Coronary artery (tissue), 2 donors: ENCODE measurements at places on chromosomes 5 and 9.

GRCh38 chr5:127019928-127020327 lies 10.4 kb downstream of the MARCHF3 start:
- DNase-seq: no peak

DNA sequence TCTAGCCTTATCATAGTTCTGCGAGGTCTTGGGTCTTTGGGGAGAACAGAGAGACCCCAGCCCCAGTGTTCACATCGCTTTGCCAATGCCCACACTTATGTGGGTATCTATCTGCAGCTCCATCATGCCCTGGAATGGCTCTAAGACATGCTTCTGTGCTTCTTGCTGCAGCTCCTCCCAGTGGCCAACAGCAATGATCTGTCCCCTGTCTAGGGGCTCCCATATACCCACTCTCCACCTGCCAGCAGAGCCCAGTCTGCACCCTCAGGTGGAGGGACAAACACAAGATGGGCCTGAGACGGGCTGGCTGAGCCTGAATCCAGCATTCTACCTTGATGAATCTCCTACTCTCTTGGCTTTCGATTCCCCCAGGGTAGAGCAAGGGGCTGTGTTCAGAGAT lies 14.6 kb upstream of the DAP start:
- no peak for DNase-seq

DNA sequence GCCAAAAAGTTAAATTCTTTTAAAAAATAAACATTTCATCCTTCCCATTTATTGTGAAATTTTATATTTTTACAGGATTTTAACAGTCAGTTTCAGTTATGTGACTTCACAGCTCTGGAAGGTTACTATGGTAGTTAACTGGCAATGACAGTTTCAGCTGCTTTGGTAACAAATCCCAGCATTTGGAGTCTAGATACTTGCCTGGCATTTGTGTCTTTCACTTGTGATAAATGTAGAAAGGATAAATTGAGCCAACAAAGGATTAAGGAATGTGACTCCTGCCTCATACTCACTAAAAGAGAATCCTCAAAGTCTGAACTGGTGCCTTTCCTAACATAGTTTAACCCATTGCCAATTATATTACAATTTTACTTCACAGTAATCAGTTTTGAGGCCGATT lies 315.5 kb downstream of the FER start:
- DNase-seq: no peak

GRCh38 chr9:79357194-79357593 lies 214.6 kb upstream of the TLE4 start:
- no peak for DNase-seq

DNA sequence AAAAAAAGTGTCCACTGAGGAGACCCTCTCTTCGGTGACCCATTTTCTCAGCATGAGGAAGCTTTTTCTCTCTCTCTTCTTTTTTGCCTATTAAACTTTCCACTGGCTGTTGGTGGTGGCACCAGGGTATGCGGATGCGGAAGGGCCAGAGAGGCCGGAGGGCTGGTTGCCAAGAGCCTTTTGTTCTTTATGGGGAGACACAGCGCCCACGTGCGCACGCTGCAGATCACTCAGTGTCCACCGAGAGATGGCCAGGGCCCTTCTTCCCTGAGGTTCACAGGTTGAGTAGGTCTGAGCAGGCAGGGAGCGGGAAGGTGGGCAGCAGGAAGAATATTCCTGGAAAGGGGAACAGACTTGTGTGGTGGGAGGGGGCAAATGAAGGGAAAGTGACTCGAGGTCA lies 69.1 kb downstream of the STK10 start:
- DNase-seq: no peak

DNA sequence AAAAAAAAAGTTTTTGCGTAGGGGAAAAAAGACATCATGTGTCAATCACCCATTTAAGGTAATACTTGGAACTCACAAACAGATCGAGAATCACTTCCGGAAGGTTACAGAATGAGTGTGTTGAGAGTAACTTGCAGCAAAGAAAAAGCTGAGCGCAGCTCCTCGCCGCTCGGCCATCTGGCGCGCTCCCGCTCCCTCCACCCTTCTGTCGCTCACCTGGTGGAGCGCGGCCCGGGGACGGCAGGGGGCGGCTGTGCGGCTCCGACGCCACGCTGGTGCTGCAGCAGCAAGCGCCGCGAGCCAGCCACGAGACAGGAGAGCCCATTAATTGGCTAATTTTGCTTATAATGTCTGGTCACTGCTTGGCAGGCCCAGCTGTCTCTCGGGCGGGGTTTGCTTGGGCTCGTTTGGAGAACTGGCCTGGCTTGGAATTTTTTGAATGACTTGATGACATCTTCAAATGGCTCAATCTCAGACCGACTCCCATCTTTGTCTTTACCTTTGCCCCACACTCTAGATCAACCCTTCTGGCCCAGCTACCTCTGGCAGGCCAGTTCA lies 601.8 kb downstream of the CCDC171 start:
- no peak for DNase-seq

- DNase-seq: no peak
These were observed 386.0 kb upstream of the KLF4 start for GRCh38 chr9:107875571-107875980.

DNA sequence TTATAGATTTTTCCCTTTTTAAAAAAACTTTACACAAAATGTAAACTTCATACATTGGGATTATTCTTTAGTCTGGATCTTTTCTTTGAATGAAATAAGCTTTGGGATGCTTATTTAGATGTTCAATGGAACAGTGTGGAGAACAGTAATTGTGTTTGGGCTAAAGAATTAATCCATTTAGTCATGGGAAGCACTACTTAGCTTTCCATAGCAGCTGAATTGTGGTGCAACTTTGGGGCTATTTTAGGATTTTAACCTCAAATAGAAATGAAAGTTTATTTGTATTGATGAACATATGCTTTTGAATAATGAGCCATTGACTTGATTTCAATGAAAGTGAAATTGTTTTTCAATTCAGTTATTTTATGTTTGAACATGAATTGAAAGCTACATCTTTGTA lies 72.4 kb downstream of the ZCCHC7 start:
- no peak for DNase-seq

DNA sequence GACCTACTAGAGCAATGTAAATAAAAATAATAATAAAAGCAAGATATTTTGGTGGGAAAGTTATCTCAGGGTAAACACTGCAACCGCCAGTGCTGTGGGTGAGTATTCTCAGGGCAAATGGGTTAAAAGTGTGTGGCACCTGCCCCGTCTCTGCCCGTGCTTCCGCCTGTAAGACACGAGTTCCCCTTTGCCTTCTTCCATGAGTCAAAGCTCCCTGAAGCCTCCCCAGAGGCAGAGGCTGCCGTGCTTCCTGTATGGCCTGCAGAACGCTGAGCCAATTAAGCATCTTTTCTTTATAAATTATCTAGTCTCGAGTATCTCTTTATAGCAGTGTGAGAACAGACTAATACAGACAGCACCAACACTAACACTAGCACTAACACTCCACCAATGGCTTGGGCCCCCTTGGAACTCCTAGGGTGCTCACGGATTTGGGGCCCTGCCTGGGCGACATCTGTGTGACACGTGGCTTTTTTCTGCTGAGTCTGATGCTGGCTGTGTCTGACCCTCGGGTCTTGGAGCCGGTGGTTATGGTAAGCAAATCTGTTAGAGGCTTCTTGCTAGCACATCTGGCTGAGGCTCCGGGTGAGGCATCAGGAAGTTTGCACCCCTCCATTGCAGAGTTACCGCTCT lies 10.6 kb downstream of the PLEKHG4B start:
- DNase-seq: no peak

DNA sequence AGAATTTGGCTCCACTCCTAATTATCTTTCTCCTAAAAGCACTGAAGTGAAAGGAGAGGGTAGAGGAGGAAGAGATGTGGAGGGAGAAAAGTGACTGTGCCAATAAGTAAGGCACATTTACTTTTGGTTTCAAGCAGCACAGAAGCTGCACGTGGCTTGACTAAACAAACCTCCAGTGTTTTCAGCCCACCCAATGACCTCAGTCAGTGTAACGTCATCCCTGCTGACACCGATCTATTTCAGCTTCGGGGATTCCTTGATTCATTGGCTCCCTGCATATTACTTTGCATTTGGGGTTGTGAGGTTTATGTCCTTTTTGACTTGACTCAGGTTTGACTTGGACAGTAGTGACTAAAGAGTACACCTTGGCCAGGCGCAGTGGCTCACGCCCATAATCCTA lies 35.6 kb upstream of the NIM1K start:
- no peak for DNase-seq

DNA sequence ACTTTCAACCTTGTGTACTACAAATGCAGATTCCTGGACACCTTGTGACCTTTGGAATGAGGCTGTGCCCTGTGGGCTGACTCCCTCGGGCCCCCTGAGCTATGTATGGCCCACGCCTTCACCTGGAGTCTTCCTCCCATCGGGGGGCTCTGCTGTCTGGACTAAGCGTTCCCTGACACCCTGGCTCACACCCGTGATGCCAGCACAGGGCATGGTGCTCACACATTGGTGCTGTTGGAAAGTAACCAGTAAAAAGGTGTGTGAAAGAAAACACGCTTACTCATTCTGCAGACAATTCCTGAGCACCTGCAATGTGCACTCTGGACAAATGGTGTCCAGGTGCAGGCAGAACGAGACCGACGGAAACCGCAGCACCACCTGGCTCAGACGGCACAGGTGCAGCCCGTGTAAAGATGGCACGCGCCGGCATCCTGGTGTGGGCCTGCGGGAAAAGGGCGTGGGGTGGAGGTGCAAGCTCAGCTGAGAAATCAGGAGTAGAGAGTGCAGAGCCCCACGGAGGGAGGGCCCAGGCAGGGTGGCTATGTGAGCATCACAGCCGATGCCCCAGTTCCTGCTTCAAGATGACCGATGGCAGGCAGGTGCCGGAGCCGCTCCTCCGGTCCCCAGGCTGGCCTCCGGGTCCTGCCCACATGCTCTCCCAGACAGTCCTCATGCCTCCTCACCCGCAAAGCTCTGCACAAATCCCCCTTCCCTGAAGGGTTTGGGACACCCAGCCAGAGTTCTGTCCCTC lies 11.0 kb downstream of the LPCAT1 start:
- DNase-seq: peak; percentile 47

- DNase-seq: no peak
These were observed 22.2 kb downstream of the GPX3 start for GRCh38 chr5:151042453-151043093.

DNA sequence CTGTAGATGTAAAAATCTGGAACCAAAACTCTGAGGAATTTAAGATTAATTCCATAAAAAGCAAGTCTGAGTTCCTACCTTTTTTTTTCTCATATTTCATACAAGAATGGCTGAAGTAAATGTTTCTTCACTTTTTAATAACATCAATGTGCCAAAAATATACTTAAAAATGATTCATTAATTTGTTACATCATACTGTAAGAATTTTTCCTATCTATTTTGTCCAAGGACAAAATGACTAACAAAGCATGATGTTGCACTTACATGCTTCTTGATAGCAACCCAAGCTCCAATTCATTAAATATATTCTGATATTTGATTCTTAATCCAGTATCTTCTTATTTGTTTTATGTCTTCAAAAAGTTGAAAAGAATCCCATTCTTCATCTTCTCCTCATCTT lies 988.3 kb downstream of the TLE1 start:
- DNase-seq: no peak

DNA sequence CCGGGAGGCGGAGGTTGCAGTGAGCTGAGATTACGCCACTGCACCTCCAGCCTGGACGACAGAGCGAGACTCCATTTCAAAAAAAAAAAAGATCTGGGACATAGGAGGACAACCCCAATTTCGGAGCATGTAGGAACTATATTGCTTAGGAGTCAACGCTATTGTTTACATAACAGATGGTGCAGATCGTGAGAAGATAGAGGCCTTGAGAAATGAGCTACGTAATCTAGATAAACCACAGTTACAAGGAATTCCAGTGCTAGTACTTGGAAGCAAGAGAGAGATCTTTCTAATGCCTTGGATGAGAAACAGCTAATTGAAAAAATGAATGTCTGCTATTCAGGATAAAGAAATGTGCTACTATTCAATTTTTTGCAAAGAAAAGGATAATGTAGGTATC lies 20.3 kb downstream of the TBC1D2 start:
- DNase-seq: no peak

- DNase-seq: no peak
These were observed 93.2 kb downstream of the ZNF354C start for GRCh38 chr5:179153341-179153901.

DNA sequence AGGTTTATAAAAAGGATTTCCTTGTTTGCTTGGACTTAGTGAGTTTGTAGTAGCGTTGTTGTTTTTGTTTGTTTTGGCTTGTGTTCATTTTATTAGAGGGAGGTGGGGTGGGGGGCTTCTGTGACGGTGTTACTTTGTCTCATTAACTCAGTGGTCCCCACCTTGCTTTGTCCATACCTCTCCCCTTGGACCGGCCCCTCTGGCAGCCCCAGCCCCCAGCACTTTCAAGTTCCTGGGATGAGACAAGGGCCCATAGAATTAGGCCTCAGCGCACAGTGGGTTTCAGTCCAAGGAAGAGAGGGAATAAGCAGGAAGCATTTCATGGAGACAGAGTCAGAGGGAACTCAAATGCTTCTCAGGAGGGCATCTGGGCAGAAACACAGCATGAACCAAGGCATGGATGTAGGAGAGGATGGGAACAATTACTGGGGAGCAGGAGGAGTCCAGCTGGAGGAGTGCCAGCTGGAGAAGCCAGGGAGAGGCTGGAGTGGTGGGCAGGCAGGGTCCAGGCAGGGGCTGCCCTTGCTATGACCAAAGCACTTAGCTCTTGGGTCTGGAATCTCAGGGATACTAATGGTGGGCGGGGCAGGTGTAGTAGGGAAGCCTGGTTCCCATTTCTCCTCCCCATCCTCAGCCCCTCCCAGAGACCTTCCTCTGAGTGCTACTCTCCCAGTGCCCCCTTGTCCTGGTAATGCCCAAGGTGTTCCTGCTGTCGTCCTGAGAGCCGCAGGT lies 23.5 kb upstream of the ENHO start:
- no peak for DNase-seq

DNA sequence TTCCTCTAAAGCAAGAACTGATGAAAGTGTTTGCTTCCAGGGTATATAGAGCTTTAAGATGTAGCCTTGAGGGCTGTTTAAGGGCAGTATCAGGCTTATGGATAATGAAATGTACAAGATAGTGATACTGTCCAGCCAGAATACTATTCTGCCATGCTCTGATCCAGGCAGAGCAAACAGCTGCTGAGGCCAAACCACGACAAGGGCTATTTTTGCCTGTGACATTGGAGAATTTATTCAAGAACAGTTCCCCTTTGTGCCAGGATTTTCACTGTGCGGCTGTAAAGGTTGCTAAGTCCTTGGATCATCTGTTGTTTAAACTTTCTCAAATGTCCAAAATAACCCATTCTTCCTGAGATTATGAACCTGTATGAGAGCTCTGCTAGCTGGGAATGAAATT lies 70.4 kb downstream of the OTP start:
- no peak for DNase-seq

- DNase-seq: peak; percentile 71
These were observed 30.2 kb downstream of the RASGEF1C start for GRCh38 chr5:180178531-180179441.

GRCh38 chr5:80082281-80082680 lies 47.1 kb downstream of the THBS4 start:
- peak; percentile 40 for DNase-seq

DNA sequence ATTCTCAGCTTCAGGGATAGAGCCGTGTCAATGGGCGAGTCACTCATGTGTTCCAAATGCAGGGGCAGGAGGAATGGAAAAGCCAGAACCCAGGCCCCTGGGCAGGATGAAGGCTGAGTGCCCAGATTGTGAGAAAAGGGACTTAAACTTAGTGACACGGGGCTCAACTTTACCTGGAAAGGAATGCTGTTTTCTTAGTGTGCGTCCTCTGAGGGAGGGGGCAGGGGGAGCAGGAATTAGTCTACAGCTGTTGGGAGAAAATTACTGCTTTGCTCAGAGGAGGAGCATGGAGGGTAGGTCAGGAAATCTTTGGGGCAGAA lies 14.6 kb downstream of the HK3 start:
- no peak for DNase-seq
